Natural killer cell (primary cell): ENCODE measurements at places on chromosomes 2 and 18. TPM values are rescaled to one million over a fixed set of nuclear protein-coding genes. Genes with fewer than 3 reads are reported as not detected.

GRCh38 chr2:237149425-237149824, 63.7 kb downstream of the COPS8 start:
- DNase-seq, result no peak

DNA sequence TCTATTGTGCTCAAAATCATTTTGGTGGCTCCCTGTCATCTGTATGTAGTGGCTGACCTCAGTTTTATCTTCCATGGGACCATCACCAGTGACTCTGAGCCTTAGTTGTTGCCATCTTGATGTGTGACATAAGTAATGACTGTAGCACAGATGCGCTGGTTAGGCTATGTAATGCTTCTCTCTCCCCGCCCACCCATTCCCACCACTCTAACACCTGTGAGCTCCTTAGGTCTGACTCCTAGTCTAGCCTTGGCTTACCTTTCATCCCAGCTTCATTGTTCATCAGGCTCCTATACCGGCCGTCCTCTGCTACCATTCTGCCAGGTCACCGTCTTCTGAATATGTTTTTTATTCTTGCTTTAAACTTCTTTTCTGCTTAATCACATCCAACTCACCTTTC, 17.2 kb downstream of the MYO1B start:
- no peak for DNase-seq

DNA sequence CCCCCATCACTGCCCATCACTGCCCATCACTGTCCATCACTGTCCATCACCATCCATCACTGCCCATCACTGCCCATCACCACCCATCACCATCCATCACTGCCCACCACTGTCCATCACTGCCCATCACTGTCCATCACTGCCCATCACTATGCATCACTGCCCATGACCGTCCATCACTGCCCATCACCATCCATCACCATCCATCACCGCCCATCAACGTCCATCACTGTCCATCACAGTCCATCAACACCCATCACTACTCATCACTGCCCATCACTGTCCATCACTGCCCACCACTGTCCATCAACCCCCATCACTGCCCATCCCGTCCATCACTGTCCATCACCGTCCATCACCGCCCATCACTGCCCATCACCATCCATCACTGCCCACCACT, 57.8 kb upstream of the OTOS start:
- DNase-seq, result no peak

DNA sequence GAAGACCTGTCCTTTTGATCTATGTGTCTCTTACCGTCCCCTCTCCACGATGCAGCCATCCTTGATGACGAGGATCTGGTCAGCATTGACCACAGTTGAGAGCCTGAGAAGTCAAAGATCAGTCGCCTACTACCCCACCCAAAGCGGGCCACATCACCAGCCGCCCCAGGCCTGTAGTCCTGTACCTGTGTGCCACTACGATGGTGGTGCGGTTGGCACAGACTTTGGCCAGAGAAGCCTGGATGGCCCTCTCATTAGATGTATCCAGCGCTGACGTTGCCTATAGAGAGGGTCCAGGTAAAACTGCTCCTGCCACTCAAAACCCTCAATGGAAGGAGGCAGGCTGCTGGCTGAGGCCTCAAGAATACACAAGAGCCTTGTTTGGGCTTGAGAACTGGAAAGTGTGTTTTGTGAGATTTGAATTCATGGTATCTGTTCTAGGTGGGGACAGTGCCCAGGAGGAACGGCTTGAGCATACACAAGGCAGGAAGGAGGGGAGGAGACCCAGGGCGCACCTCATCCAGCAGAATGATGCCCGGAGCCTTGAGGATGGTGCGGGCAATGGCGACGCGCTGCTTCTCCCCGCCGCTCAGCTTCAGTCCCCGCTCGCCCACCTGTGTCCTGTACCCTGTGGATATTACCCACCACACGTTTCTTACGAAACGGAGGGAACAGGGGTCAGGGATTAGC, 3.8 kb downstream of the ZFAND2B start:
- no peak for DNase-seq

GRCh38 chr2:221517696-221518151, 54.4 kb downstream of the EPHA4 start:
- DNase-seq, result peak; percentile 74

DNA sequence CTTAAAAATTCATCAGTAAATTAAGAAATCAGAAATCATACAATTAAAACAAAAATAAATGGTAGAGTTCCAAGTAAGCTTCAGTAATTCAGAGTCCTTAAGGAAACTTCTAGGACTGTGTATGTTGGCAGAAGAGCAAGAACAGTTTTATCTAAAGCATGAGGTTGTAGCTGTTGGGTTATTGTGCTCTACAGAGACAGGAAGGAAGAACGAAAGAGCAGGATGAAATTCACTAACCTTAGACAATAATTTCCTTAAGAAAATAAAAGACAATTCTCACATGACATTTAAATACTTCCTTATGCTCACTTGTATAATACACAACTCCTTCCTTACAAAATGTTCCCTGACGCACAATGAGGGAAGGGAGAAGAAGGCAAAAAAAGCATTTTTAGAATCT, 133.4 kb downstream of the STK39 start:
- no peak for DNase-seq

DNA sequence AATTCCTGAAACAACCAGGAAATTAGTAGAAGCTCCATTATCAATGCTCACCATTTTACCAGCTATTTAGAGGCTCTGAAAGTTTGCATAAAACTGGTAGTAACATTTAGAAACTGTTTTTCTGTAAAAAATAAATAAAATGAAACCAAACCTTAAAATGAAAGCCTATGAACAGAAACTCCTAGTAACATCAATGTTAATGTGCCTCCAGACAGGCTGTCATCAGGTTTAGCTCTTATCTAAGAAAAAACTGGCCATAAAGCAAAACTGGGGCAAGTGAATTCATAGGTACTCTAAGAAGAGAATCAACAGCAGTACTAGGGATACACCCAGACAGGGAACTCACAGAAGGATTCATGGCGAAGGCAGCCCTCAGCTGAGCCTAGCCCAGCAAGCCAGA, 8.0 kb downstream of the E2F6 start:
- DNase-seq, result no peak

Gene SERPINB3
- not detected for total RNA-seq

Gene RAB1A
- total RNA-seq, result 101 TPM

Gene EFEMP1
- total RNA-seq, result not detected

Gene EEF1B2
- total RNA-seq, result 354 TPM

Gene DAW1
- total RNA-seq, result not detected
